H9 (cell line): ENCODE measurements at places on chromosomes 11 and 22. TPM values are rescaled to one million over a fixed set of nuclear protein-coding genes. Genes with fewer than 3 reads are reported as not detected.

GRCh38 chr22:39177456-39177775 lies 24.9 kb upstream of the CBX7 start:
- H3K36me3 ChIP-seq: no peaks in the 10 kb centered on the region
- no peak for DNase-seq
- peaks cover 12% of the 10 kb centered on the region; the same call in 1 of the 2 replicates for H3K4me1 ChIP-seq
- no peaks in the 10 kb centered on the region for H3K27me3 ChIP-seq

DNA sequence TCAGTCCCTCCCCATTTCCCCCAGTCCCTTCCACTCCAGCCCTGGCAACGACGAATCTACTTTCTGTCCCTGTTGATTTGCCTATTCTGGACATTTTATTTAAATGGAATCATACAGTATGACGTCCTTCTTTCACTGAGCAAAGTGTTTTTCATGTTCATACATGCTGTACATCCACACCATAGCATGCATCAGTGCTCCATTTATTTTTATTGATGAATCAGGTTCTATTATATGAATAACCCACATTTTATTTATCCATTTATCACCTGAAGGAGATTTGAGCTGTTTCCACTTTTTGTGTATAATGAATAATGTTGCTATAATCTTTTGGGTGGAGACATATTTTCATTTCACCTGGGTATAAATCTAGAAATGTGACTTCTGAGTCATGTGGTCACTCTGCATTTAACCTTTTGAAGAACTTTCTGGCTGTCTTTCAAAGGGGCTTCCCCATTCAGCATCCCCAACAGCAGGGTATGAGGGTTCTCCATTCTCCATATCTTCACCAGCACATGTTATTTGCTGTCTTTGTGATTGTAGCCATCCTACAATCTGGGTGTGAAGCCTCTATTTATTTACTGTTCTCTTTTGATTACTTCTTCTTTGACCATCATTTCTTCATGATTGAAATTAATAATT lies 531.7 kb downstream of the ETS1 start:
- H3K27ac ChIP-seq: no peak overlapping the region
- H3K36me3 ChIP-seq: no peaks in the 10 kb centered on the region
- H3K4me3 ChIP-seq: no peak overlapping the region
- no peaks in the 10 kb centered on the region for H3K4me1 ChIP-seq
- DNase-seq: no peak

DNA sequence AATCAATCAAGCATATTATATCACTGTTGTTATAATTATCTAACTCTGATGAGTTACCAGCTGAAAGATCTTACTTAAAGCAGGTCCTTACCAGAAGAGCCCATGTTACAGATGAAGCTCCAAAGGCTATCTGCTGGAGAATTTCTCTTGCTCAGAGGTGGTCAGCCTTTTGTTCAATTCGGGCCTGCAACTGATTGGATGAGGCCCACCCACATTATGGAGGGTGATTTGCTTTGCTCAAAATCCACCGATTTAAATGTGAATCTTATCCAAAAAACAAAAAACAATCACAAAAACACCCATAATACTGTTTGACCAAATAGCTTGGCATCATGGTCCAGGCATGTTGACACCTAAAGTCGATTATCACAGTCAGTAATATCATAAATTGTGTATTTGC lies 348.6 kb upstream of the ANO3 start:
- H3K27ac ChIP-seq: no peak overlapping the region
- H3K36me3 ChIP-seq: no peaks in the 10 kb centered on the region
- H3K4me1 ChIP-seq: no peaks in the 10 kb centered on the region
- no peaks in the 10 kb centered on the region for H3K27me3 ChIP-seq
- H3K4me3 ChIP-seq: no peak overlapping the region

GRCh38 chr11:75982309-75982708 lies 167.3 kb downstream of the UVRAG start:
- H3K36me3 ChIP-seq: peaks cover 6% of the 10 kb centered on the region; the same call in 2 of the 3 replicates
- peak overlapping the region; percentile 82 for H3K4me3 ChIP-seq
- no peak overlapping the region for H3K27ac ChIP-seq
- DNase-seq: no peak
- H3K4me1 ChIP-seq: no peaks in the 10 kb centered on the region; the same call in 1 of the 2 replicates

DNA sequence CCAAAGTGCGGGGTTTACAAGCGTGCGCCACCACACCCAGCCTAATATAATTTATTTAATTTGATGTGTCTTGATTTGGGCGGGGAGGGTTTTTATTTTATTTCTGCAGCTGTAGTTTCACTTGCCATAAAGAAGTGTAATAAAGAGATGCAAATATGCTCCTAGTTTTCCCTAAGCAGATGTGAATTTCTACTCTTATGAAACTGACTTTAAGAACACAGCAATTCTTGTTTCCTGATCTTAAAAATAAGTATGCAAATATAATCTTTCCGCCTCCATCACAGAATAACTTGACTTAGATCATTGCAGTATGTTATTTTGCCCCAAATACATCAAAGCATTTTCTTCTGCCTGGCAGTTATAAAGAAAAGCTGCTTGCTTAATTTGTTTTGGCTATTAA lies 4.4 kb downstream of the SPCS2 start:
- no peaks in the 10 kb centered on the region for H3K4me1 ChIP-seq
- H3K27me3 ChIP-seq: no peaks in the 10 kb centered on the region
- no peak overlapping the region for H3K27ac ChIP-seq
- DNase-seq: no peak
- peaks cover 17% of the 10 kb centered on the region for H3K36me3 ChIP-seq

GRCh38 chr11:113531575-113532451 lies 56.6 kb upstream of the DRD2 start:
- no peaks in the 10 kb centered on the region for H3K4me1 ChIP-seq
- H3K4me3 ChIP-seq: no peak overlapping the region
- no peak overlapping the region for H3K27ac ChIP-seq
- no peaks in the 10 kb centered on the region for H3K27me3 ChIP-seq
- H3K36me3 ChIP-seq: no peaks in the 10 kb centered on the region
- DNase-seq: no peak

- H3K27me3 ChIP-seq: no peaks in the 10 kb centered on the region
- DNase-seq: no peak
- no peak overlapping the region for H3K27ac ChIP-seq
- H3K4me1 ChIP-seq: peaks cover 10% of the 10 kb centered on the region
These were observed 557 bp downstream of the GTPBP1 start for GRCh38 chr22:38706101-38706900.

DNA sequence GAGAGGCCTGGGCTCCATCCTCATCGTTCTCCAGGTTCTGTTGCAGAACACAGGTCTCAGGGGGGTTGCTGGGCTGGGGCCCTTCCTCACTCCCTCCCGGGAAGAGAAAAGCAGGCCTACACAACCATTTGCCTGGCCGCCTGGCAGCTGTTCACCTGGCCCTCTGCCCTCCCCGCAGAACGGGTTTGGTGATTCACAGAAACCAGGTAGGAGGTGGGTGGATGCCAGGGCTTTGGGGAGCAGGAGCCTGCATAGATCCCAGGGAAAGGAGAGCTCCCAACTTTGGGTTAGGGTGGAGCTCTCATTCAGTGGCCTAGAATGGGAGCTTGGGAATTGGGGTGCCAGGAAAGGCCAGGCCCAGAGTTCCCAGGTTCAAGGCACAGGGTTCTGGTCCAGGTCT lies 995 bp downstream of the TMEM134 start:
- H3K4me1 ChIP-seq: no peaks in the 10 kb centered on the region; the same call in 1 of the 2 replicates
- no peak overlapping the region for H3K27ac ChIP-seq
- peak overlapping the region; percentile 87 for H3K4me3 ChIP-seq
- H3K27me3 ChIP-seq: peaks cover 3% of the 10 kb centered on the region; the same call in 1 of the 2 replicates

GRCh38 chr11:33651990-33652389 lies 48.6 kb downstream of the C11orf91 start:
- DNase-seq: no peak
- no peaks in the 10 kb centered on the region for H3K36me3 ChIP-seq
- peaks cover 2% of the 10 kb centered on the region; the same call in 1 of the 2 replicates for H3K4me1 ChIP-seq
- no peaks in the 10 kb centered on the region for H3K27me3 ChIP-seq
- H3K27ac ChIP-seq: no peak overlapping the region

DNA sequence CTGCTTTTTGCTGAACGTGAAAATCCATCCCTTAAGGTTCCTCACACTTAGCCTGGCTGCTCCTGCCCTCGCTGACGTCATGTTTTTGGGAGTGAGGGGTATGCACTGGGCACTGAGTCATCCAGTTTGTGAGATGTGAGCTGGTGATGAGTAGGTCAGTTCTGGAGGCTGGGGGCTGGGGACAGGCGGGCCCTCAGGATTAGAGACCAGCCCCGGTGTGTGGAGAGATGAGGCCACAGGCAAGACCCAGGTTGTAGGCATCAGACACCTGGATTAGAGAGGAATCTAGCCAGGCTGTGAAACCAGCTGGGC lies 9.2 kb downstream of the KCNC1 start:
- no peaks in the 10 kb centered on the region for H3K27me3 ChIP-seq
- no peaks in the 10 kb centered on the region for H3K36me3 ChIP-seq
- H3K4me1 ChIP-seq: no peaks in the 10 kb centered on the region
- DNase-seq: no peak
- no peak overlapping the region for H3K27ac ChIP-seq

Gene DNAL4
- total RNA-seq: 8.3 and 8.9 TPM in 2 replicates

Gene PIH1D2
- total RNA-seq: 1.1 and 1.4 TPM in 2 replicates

Gene OR10A2
- total RNA-seq: not detected in 2 replicates

Gene OR56A1
- total RNA-seq: 0.07 TPM in 2 replicates

Gene OR51I1
- total RNA-seq: not detected in 2 replicates

Gene CAVIN3
- total RNA-seq: 56.7 and 60.0 TPM in 2 replicates

Gene ANGPTL5
- total RNA-seq: not detected in 2 replicates

Gene NXF1
- total RNA-seq: 65.5 and 69.0 TPM in 2 replicates

Gene ACTN3
- 45.7 TPM in 2 replicates for total RNA-seq

Gene INSC
- total RNA-seq: not detected in 2 replicates

Gene KCNJ11
- total RNA-seq: 2.3 and 2.9 TPM in 2 replicates
